NCI-H187 treated with DMSO at 0.1 percent for 48 hours (cell line): ENCODE measurements at places on chromosomes 13 and 19.

DNA sequence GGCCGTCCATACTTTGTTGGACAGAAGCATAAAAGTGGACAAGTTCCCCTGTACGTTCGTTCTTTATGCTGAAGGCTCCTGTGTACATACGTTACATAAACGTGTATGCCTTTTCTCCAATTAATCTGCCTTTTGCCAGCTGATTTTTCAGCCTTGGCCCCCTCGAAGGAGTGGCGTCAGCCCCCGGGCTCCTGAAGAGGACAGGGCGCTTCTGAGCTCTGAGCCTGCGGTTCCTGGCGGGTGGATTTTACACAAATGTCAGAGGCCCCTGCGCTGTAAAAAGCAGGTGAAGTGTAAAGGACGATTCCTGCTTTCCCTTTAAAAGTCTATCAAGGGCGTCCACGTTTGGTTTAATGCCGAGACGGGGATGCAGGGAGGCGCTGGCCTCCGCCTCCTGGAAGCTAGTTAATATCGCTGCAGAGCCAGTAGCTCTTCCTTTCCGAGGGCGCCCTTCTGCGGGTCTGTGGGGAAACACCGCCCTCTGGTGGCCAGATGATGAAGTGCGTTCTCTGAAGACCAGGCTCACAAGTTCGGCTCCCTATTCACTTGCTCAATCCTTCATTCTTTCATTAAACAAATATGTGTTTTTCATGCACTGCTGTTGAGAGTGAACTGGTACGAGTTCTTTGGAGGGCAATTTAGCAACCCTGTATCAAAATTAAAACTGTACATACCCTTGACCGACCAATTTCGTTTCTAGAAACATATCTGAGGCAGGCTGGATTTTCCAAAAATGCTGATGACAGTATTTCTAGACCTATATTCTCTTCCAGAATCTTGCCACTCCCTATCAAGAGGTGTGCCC is 62.0 kb downstream of the GPR12 start:
- no peak for DNase-seq

DNA sequence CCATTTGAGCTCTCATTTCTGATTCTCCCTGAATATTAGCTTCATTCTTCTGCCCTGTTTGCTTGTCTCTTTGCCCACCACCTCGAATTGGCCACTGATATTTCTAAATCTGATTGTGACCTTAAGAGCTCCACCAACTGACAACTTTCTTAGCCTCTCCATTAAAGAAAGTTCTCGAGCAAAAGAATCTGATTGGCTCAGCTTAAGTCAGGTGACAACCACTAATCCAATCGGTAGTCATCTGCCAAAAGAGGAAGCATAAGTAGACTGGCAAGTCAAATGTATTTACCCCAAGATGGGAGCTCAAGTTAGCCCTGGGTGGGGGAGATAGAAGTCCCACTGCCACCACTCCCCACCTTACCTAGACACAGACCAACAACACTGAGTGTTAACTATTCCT is 41.5 kb downstream of the NOTCH3 start:
- no peak for DNase-seq

DNA sequence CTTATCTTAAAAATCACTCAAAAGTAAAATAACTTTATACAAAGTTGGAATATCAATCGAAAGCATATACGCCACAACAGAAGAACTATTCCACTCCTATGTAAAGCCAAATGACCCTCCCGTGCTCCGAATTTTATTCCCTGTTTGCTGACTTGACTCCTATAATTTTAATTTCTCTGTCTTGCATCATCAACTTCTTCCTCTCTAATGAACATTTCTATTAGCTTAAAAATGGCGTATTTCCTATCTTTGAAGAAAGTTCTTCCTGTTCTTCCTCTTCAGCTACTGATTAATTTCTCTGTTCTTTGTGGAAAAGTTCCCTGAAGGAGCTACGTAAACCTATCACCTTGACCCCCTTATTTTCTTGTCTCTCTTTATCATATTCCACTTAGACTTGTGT is 389.3 kb downstream of the LMO7 start:
- no peak for DNase-seq

DNA sequence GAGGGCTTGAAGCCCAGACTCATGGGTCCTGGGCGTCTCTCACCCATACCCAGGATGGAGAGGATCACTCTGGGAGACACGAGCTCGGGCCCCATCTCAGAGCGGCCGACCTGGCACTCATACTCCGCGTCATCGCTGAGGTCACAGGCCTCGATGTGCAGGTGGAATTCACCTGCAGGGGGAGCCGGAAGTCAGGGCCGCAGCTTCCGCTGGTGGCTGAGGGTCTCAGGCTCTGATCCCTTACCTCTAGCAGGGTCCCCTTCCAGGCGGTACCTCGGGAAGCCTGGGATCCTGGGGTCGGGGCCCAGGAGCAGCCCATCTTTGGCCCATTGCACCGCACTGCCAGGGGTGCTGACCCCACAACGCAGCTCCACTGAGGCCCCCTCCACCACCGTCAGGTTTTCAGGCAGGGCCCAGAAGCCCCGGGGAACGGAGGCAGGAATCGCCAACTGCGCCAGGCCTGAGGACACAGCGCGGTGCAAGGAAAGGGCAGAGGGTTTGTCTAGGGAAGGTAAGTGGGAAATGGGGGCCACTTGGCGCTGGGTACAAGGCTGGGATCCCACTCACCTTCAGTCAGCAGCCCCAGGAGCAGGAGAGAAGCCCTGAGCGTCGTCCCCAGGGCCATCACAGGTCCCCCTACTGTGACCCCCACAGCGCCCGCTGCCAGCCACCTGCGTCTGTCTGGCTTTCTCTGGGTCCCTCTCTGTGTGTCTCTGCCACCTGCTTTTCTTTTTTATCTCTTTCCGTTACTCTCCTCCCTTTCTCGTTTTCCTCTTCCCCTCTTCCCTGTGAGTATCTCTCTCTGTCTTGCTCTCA is 883 bp downstream of the NPHS1 start:
- no peak for DNase-seq

DNA sequence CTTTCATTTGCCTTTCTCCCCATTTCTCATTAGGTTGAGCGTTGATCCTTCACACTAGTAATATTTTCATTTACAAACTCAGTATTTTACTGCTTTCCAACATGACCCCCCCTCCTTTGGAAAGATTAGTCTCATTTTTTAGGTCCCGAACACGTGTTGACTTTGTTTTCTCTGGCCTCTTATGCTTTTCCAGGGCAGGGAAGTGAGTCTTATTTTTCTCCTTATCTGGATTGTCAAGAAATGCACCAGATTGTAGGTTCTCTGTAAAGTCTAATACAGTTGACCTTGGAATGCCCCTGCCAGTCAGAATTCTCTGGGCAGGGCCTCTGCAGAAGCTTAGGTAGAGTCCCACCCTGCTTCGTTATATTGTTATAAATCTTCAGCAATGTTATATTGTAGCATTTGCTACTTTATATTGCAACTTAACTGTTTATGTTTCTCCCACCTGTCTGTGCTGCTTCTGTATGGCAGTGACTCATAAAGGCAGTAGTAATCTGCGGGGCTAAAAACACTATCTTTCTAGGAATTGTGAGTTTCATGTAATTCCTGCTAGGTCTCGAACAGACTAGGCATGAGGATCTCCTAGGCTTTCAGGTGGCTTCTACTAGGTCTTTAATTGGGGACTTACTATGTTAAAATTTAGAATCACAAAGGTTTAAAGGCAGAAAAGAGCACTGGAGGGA is 2.0 kb downstream of the TDRD3 start:
- no peak for DNase-seq

- DNase-seq = no peak
These were observed 6.0 kb upstream of the ZNF614 start for GRCh38 chr19:52034051-52034728.

DNA sequence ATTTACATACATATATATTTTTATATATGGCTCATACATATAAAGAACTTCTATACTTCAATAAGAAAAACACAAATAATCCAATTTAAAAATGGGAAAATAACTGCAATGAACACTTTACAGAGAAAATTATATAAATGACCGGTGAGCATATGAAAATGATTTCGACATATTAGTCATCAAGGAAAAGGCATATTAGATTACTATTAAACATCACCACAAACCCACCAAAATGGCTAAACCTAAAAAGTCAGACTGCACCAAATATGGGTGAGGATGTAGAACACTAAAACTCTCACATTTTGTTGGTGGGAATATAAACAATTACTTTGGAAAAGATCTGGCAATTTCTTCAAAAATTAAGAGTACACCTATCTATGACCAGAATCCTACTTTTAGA is 316.2 kb downstream of the ENOX1 start:
- DNase-seq = no peak

DNA sequence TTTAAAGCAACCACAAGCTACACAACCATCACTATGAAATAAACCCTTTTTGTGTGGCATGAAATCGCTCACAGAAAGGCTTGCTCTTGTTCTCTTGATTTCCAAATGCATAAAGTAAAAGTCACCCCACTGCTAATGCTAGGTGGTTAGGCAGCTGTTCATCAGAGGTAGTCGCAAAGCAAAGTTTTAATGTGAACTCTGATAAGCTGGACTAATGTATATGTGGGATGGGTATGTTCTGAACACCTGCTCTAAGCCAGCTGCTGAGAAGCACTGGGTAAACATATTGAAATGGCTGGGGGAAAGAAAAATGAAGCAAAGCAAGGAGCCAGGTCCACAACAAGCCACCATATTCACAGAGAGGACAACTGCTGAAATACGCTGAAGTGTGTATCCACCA is 142.3 kb downstream of the KLF12 start:
- DNase-seq = peak; percentile 80

- no peak for DNase-seq
These were observed 290.7 kb downstream of the ATP8A2 start for GRCh38 chr13:25662516-25662915.

GRCh38 chr13:43273362-43273761 is 250.0 kb downstream of the DNAJC15 start:
- no peak for DNase-seq

GRCh38 chr13:44402899-44403445 is 29.3 kb downstream of the SERP2 start:
- peak; percentile 27 for DNase-seq

- DNase-seq = no peak
These were observed 135.6 kb downstream of the PRR20E start for GRCh38 chr13:57302604-57303003.

GRCh38 chr13:107834717-107835116 is 380.6 kb downstream of the LIG4 start:
- no peak for DNase-seq

- no peak for DNase-seq
These were observed 7.6 kb upstream of the HMG20B start for GRCh38 chr19:3565139-3565538.

GRCh38 chr19:16594131-16594586 is 21.9 kb upstream of the SLC35E1 start:
- DNase-seq = no peak

DNA sequence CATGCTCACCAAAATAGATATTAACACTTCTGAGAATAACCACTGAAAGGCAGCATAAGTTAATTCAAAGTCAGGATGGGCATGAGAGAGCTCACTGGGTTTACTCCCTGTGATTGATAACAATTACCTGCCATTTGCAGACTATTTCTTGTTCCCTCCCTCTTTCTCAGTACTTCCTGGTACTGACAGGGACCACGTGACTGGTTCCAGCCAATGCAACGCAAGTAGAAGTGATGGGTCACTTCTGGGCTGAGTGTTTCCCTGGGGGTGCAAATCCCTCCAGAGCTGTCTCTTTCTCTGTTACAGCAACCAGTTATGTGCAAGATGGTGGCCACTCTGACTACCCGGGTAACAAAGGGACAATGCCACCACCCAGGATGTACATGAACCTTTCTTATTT is 118.8 kb downstream of the EFNB2 start:
- no peak for DNase-seq

DNA sequence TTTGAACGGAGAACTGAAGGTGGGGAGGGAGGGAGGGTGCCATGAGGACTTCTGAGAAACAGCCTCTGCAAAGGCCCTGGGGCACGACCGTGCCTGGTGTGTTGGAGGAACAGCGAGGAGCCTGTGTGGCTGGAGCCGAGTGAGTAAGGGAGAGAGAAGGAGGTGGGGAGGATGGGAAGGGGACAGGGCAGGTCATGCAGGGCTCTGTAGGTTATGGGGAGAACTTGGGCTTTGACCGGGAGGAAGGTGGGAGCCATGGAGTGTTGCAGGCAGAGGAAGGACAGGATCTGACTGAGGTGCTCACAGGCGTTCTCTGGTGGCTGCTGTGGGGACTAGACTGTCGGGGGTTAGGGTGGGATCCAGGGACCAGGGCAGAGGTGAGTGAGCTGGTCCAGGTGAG is 6.7 kb downstream of the MPND start:
- no peak for DNase-seq

- DNase-seq = no peak
These were observed 89.0 kb downstream of the TEX29 start for GRCh38 chr13:111409413-111409812.

GRCh38 chr13:108227651-108228272 is 9.6 kb downstream of the ABHD13 start:
- no peak for DNase-seq

GRCh38 chr13:33494596-33495204 is 209.1 kb upstream of the STARD13 start:
- DNase-seq = no peak

GRCh38 chr13:113747291-113747833 is 11.7 kb upstream of the TMEM255B start:
- DNase-seq = no peak

DNA sequence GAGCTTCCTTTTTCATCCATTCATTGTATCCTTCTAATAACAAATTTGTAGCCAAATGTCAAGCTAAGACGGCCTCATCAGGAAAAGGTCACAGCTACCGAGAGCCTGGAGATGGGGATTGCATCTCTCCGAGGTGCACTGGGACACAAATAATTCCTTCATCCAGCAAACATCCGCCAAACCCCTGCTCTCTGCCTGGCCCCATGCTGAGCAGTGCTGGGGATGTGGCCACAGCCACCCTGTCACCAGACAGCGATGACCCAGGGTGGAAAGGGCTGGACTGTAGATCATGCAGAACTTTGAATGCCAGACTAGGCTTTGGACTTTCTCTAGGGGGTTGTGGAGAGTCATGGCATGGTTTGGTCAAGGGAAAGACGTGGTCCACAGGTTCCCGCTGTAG is 1.9 kb downstream of the TOMM40 start:
- no peak for DNase-seq

DNA sequence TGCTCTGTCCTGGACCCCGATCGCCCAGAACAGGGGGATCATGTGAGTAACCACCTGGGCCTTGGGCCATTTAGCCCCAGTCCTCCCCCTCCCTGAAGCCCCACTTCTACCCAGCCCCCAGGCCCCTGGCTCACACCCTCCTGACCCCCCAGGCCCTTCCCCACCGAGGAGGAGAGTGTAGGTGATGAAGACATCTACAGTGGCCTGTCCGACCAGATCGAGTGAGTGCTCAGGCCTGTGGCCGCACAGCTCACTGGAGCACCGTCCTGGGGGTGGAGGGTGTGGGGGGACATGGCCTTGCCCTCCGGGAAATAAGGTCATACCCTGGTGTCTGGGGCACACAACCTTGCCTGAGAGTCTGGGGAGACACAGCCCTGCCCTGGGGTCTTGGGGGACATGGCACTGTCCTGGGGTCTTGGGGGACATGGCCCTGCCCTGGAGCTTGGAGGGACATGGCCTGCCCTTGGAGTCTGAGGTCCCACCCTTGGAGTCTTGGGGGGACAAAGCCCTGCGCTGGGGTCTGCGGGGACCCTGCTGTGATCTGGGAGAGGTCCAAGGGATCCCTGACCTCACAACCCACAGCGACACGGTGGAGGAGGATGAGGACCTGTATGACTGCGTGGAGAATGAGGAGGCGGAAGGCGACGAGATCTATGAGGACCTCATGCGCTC is 49.3 kb downstream of the VAV1 start:
- DNase-seq = no peak
